Skeletal muscle tissue (tissue), 5 donors: ENCODE measurements at places on chromosomes 5 and 9. TPM values are rescaled to one million over a fixed set of nuclear protein-coding genes. Genes with fewer than 3 reads are reported as not detected.

Gene CYLC2
- not detected for total RNA-seq

Gene MYMK
- 8.9 TPM for total RNA-seq

Gene WHRN
- total RNA-seq = 0.52 TPM

Gene CATSPER3
- total RNA-seq = 0.52 TPM

Gene RNF20
- total RNA-seq = 24.5 TPM

Gene MAT2B
- 47.5 TPM for total RNA-seq

Gene FGD3
- total RNA-seq = 4.2 TPM

Gene ZNF883
- total RNA-seq = 3.1 TPM

Gene NR5A1
- total RNA-seq = not detected

Gene CMYA5
- total RNA-seq = 93.9 TPM

Gene AGXT2
- not detected for total RNA-seq

Gene FOXD4L4
- total RNA-seq = under 0.01 TPM

Gene CCNJL
- 3.1 TPM for total RNA-seq

Gene SEMA6A
- total RNA-seq = 43.8 TPM

Gene P4HA2
- 50.6 TPM for total RNA-seq

Gene DNAJA1
- 54.3 TPM for total RNA-seq

Gene MLLT3
- total RNA-seq = 65.8 TPM
